ENCODE measurements at places on chromosomes 4 and X.

DNA sequence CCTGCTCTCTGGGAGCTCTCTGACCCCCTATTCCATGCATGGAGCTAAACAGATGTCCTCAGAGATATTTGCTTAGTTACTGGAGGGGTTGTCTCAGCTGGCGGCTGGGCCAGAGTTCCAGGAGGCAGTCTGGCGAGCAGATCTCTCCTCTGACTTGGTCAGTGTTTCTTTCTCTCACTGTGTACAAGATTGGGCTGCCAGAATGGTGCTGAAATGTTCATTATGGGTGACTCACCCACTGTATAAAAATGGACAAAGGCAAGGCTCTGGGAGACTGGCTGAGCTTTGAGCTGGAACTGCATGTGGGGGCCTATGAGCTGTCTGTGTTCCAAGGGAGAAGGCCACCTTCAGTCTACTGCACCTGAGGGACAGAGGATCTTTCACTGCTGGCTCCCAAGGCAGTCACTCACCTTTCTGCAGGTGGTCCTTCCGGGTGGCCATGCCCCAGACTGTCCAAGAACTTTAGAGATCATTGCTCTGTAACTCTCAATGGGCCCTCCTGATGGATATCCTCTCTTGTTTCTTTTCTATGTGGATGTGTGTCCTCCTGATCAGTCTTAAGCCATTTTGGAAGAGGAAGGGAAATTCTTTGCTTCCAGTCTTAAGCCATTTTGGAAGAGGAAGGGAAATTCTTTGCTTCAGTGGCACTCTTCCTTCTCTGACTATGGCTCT, 88.2 kb downstream of the CFAP299 start:
- no peak overlapping the region for H3K27ac ChIP-seq
- H3K4me1 ChIP-seq = peaks cover 3% of the 10 kb centered on the region
- H3K36me3 ChIP-seq = no peaks in the 10 kb centered on the region

GRCh38 chrX:6757631-6758030, 222.7 kb upstream of the VCX3A start:
- no peaks in the 10 kb centered on the region for H3K27me3 ChIP-seq
- DNase-seq = no peak
- H3K4me1 ChIP-seq = no peaks in the 10 kb centered on the region
- H3K36me3 ChIP-seq = no peaks in the 10 kb centered on the region
- no peak overlapping the region for H3K27ac ChIP-seq
- no peak overlapping the region for H3K4me3 ChIP-seq

- no peaks in the 10 kb centered on the region for H3K27me3 ChIP-seq
- no peak overlapping the region for H3K27ac ChIP-seq
- H3K4me1 ChIP-seq = no peaks in the 10 kb centered on the region
- no peak overlapping the region for H3K4me3 ChIP-seq
Observed at GRCh38 chrX:12898073-12898472, 8.3 kb upstream of the TLR8 start.

DNA sequence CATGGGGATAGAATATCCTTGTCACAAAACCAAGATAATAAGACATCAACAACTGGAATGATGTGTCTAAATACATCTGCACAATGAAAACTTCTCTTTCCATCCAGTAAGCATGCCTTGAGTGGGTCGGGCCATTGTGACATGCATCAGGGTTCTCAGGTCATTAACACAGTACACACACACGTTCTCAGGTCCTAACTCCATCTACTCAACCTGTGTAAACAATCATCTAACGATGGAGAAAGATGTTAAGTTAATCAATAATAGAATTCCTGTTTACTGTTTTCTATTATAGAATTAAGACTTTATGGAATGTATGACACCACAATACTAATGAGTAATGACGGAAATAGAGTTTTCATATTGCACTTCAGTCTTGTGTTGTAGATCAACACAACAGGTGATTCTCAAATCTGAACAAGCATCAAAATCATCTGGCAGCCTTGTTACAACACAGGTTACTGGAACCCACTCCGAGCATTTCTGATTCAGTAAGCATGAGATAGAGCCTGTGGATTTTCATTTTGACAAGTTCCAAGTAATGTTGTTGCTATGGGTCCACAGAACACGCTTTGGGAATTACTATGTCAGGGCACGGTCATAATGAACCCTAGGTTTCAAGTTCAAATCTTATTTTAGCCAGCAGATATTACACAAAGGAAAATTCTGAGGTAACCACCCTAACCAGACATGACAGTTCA, 315.8 kb upstream of the TEX13C start:
- no peak for DNase-seq
- H3K36me3 ChIP-seq = no peaks in the 10 kb centered on the region
- no peaks in the 10 kb centered on the region for H3K27me3 ChIP-seq
- H3K4me3 ChIP-seq = no peak overlapping the region

GRCh38 chr4:146186596-146186995, 11.1 kb downstream of the LSM6 start:
- DNase-seq = no peak
- no peak overlapping the region for H3K27ac ChIP-seq
- H3K27me3 ChIP-seq = no peaks in the 10 kb centered on the region
- no peak overlapping the region for H3K4me3 ChIP-seq
- H3K36me3 ChIP-seq = peaks cover 12% of the 10 kb centered on the region
- peaks cover 4% of the 10 kb centered on the region for H3K4me1 ChIP-seq

- H3K27ac ChIP-seq = no peak overlapping the region
- H3K4me3 ChIP-seq = no peak overlapping the region
- no peaks in the 10 kb centered on the region for H3K36me3 ChIP-seq
- no peaks in the 10 kb centered on the region for H3K4me1 ChIP-seq
- H3K27me3 ChIP-seq = no peaks in the 10 kb centered on the region
- DNase-seq = no peak
Observed at GRCh38 chrX:39995457-39995856, 102.3 kb downstream of the BCOR start.

GRCh38 chrX:118420462-118420861, 74.6 kb downstream of the WDR44 start:
- peak; percentile 66 for DNase-seq
- no peaks in the 10 kb centered on the region for H3K4me1 ChIP-seq
- no peak overlapping the region for H3K27ac ChIP-seq
- no peaks in the 10 kb centered on the region for H3K36me3 ChIP-seq

- no peak overlapping the region for H3K4me3 ChIP-seq
- H3K36me3 ChIP-seq = peaks cover 19% of the 10 kb centered on the region
- peaks cover 6% of the 10 kb centered on the region for H3K4me1 ChIP-seq
- DNase-seq = no peak
Observed at GRCh38 chr4:17580969-17581368, 4.0 kb downstream of the LAP3 start.

Data from small intestine (tissue), 16 donors.